Thyroid gland (tissue), 4 donors: ENCODE measurements at places on chromosomes 16 and 17. TPM values are rescaled to one million over a fixed set of nuclear protein-coding genes. Genes with fewer than 3 reads are reported as not detected.

Gene CDRT15L2
- not detected for total RNA-seq

Gene STX1B
- not detected for total RNA-seq

Gene TBC1D3I
- total RNA-seq: 0.54 TPM

Gene TRAF7
- total RNA-seq: 27.7 TPM

DNA sequence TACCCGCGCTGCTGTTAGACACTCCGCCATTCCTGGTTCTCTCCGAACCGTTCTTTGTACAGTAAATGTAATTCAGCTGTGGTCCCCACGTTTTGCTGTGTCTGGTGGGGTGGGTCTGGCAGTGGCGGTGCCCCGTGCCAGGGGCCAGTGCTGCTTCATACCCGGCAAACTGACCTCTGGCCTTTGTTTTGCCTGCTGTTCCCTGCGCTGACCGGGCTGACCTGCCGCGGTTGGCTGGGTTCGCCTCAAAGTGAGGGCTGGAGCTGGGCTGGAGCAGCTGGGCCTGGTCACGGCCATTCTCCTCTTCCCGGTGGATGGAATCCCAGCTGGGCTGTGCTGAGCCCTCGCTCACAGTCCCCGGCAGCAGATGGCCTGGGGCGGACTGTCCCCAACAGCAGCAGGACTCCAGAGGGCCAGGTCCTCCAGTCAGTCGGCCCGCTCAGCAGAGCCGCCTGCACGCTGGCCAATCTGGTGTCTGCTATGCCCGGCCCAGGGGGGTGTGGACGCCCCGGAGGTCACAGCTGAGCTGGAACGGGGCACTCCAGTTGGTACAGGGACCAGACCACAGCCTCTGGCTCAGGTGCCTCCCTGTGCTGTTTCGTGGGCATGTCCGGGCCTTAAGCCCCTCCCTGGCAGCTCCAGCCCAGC, 1.5 kb upstream of the WFIKKN1 start:
- no peak for DNase-seq

GRCh38 chr17:32516940-32517701, 30.3 kb downstream of the CDK5R1 start:
- DNase-seq: no peak

GRCh38 chr17:48620461-48621139, 5.5 kb upstream of the HOXB8 start:
- DNase-seq: no peak

DNA sequence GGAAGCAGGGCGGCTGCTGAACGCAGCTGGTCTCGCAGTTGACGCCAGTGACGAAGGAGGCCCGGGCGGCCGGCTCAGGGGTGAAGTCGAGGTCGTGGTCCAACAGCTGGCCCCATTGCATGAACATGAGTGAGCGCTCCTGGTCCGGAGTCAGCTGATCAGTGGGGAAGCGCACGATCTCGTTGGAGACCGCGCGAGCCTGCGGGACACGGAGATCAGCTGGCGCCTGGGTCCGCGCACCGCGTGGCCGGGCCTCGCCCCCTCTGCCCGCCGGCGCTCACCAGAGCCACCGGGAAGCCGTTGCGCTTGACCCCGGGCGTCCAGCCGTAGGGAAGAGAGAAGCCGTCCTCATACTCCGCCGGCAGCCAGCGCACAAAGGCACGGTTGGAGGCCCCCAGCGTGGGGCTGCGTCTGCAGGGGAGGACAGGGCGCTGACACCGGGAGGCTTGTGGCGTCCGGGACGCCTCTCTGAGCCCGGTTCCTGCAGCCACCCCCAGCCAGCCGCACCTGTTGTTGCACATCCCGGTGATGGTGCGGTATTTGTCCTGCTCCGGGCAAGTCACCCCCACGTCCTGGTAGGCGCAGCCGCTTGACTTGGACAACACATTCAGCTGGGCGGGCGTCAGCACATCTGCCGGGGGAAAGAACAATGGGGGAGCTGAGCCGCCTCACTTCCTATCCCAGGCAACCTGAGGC, 1.6 kb downstream of the MPO start:
- peak; percentile 18 for DNase-seq

GRCh38 chr16:72985148-72985941, 62.6 kb downstream of the ZFHX3 start:
- no peak for DNase-seq

GRCh38 chr17:9684955-9685621, 39.8 kb downstream of the USP43 start:
- DNase-seq: no peak

DNA sequence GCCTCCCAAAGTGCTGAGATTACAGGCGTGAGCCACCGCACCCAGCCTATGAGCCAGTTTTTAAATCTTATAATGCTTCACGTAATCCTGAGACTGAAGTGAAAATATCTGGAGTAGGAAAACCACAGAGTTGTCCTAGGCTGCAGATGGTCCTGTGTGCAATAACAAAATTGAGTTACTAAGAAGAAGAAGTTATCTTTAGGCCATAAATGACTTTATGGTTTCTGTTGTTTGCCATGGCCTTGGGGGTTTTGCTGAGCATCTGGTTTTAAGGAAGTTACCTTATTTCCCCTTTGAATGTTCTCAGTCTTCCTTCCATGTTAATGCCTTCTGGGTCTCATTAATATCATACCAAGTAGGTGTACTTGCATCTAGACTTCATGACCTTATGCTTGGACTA, 16.5 kb downstream of the NMT1 start:
- DNase-seq: no peak

DNA sequence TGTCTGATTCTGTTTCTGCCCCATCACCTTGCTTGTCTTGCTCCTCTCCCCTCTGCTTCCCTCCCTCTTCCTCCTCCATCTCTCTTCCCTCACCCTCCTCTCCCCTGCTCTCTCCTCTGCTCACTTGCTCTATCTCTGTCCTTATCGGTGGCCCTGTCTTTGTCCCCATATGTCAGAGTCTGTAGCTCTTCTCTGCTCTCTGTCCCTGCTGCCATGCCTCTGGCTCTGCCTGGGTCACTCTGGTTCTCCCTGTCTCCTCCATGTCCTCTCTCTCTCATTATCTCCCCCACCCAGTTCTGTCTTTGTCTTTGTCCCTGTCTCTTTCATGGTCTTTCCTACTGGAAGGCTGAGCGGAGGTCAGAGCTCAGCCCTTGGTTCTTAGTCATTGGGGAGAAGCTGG, 169.1 kb upstream of the NLRP1 start:
- DNase-seq: no peak

GRCh38 chr16:76123966-76124365, 153.2 kb upstream of the CNTNAP4 start:
- DNase-seq: no peak

- DNase-seq: no peak
Measured at GRCh38 chr16:60203525-60204124, 1469.5 kb upstream of the GOT2 start.

DNA sequence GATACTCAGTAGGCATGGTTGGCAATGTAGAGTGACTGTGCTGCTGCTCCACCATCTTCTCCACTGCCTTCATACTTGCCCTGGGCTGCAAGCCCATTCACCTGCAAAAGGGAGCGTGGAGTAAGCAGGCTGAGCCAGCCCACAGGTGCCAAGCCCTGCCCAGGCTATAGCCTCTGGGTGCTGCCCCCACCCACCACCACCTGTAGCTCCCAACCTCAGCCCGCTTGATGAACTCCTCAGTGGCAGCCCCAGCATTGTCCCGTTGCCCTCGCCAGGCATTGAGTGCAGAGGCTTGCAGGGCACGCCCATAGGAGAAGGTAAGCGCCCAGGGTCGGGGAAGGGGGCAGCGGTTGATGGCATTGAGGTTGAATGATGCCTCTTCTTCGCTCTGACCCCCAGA, 2.2 kb upstream of the PIGS start:
- DNase-seq: no peak

DNA sequence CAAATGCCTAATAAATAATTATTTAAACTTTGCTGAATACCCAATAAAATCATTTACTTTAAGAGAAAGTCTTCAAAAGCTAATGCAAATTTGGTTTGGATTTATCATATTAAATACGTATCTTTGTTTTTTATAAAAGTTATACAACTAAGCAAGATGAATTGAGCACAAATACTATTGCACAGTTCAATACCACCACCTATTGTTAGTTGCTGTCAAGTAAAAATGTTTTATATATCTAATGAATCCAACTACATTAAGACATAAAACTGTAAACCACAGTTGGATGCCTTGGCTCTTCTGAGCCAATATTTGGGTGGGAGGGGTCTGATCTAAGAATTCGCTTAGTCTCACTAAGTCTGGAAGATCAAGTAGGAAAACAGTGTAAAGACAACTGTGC, 7.7 kb downstream of the FBXL20 start:
- no peak for DNase-seq

- DNase-seq: no peak
Measured at GRCh38 chr16:52584354-52585320, 37.7 kb upstream of the TOX3 start.

GRCh38 chr17:27596096-27596495, 34.9 kb upstream of the LGALS9 start:
- DNase-seq: peak; percentile 68

DNA sequence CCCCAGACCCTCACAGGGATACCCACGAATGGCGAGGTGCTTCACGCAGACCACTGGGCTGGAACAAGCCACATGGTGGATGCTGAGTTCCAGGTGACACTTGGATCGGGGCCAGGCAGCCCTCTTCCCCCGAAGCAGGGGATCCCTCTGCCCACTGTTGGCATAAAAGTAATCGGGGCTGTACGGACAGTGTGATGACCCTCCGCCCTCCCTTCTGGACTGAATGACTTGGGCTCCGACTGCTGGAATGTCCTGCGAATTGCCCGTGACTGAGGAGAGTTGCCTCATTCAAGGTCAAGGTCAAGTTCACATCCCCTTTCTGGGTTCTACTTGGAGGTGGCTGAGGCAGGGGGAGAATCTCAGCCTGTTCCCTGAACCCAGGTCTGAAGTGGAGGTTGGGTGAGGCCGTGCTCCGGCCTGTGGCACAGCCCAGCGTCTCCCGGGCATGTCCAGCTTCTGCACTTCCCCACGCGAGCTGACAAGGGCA, 28.5 kb upstream of the CREBBP start:
- DNase-seq: no peak
